ENCODE measurements at places on chromosomes 1 and 21. TPM values are rescaled to one million over a fixed set of nuclear protein-coding genes. Genes with fewer than 3 reads are reported as not detected.

Gene WNT2B
- total RNA-seq, result 9.3 TPM

Gene KIF26B
- 22.0 TPM for total RNA-seq

Gene BRINP3
- total RNA-seq, result 33.2 TPM

Gene SLAMF1
- total RNA-seq, result not detected
